ENCODE measurements at places on chromosomes 7 and 10.

GRCh38 chr7:46099076-46099475, 178.0 kb upstream of the IGFBP3 start:
- DNase-seq: no peak

GRCh38 chr7:154985230-154985629, 17.7 kb downstream of the PAXIP1 start:
- DNase-seq: no peak

- DNase-seq: no peak
These were observed 199.6 kb downstream of the HERPUD2 start for GRCh38 chr7:35495377-35495776.

- DNase-seq: no peak
These were observed 9.7 kb downstream of the PRLHR start for GRCh38 chr10:118585794-118586193.

DNA sequence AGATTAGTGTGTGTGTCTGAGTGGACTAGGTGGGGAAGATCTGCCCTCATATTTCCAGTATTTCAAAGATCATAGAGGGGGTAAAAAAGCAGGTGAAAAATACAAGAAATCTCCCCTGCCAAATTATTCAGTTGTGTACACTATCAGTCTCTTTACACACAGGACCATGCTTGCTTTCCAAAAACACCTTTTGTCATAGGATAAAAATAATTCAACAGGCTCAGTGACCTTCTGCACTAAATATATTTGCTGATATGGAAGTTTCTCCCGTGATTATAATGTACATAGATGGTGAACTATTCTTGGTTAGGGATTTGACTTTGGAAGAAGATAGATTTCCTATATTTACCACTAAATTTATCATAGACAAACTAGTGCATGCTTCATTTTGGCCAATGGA, 24.6 kb upstream of the CSTF2T start:
- no peak for DNase-seq

DNA sequence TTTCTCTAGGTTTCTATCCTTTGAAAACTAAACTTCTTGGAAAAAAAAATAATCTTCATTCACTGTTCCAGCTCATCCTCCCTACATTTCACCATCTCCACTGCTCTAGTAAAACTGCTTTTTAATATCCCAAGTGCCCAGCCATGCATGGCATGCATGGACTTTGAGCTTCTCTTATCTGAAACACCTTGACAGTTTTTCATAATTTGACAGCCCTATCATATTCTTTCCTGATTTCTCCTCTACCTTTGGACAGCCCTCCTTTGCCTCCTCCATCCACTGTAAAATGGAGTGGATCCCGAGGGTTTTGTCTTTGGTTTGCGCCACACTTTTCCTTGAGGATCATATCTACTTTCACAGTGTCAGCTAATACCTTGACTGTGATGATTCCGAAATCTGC, 212.8 kb downstream of the ANK3 start:
- no peak for DNase-seq

DNA sequence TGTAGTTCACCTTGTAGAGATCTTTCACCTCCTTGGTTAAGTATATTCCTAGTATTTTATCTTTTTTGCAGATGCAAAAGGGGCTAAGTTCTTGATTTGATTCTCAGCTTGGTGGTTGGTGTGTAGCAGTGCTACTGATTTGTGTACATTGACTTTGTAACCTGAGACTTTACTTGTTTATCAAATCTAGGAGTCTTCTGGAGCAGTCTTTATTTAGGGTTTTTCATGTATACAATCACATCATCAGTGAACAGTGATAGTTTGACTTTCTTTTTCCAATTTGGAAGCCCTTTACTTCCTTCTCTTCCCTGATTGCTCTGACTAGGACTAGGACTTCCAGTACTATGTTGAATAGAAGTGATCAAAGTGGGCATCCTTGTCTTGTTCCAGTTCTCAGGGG, 33.8 kb downstream of the GPR22 start:
- DNase-seq: no peak

DNA sequence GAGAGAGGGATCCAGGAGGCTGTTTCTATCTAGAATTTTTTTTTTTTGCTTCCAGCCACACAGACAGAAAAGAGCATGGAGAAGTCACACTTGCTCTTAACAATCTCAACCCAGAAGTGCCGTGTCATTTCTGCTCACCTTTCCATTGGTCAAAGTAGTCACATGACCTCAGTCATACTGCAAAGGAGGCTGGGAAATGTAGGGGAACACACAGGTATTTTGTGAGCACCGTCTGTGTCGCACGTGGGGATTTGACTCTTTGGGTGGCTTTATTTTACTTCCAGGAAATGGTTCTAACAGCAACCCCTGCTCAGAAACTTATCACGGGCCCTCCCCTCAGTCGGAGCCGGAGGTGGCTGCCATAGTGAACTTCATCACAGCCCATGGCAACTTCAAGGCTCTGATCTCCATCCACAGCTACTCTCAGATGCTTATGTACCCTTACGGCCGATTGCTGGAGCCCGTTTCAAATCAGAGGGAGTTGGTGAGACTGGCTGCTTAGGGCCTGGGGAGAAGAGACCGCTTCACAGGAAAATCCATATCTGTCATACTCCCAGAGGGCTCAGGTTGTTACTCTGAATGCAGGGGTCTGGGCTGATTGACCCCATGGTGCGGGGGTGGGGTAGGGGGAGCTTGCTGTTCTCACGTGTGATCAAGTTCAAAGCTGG, 13.1 kb upstream of the CPA1 start:
- DNase-seq: peak; percentile 20

GRCh38 chr10:125711110-125711750, 8.3 kb upstream of the EDRF1 start:
- DNase-seq: no peak

- DNase-seq: no peak
These were observed 6.6 kb upstream of the LRRTM3 start for GRCh38 chr10:66919248-66919647.

GRCh38 chr7:151665368-151665767, 145.7 kb upstream of the RHEB start:
- no peak for DNase-seq

DNA sequence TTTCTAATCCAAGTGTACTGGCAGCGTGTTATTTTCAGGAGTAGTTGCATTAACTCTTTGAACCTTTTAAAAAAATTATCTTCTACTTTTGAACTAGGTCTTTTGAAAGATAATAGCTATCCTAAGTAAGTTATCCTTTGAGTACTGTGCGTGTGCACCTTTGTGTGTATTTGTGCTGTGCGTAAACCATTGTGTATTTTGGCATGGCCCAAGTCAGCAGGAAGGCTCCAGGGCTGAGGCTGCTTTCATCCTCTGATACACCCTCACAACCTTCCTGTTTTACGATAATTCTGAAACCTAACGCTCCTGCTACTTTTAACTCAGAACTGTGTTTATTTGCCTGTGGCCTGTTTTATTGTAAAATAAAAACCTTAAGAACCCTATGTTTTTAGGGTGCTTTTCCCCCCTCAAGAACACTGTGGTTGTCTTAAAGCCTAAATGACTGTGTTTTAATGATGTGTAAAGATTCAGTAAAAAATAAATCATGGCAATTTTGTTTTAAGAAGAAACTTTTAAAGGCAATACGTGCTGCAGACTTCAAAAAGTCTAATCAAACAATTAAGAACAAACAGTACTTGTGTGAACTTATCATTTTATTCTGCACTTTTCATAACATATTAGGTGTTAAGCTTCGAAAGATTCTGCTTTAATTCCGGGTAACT, 57.5 kb downstream of the HDAC9 start:
- DNase-seq: no peak

DNA sequence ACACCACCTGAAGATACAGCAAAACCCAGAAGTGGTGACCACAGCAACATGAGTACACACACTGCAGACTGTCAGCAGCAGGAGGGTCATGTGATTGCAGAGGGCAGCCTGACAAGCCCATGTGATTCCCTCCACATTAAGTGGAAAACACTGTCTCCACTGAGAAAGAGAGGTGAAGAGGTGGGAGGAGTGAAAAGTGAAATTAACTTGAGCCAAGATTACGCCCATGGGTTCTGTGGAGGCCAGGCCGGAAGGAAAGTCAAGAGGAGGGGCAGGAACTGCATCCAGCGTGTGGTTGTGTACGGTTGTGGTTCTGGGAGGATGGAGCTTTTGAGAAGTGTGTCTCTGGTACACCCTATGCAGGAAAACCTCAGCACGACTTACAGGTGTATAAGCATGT, 138.5 kb downstream of the PLXNA4 start:
- DNase-seq: peak; percentile 51

GRCh38 chr10:17213646-17214349, 12.3 kb upstream of the TRDMT1 start:
- no peak for DNase-seq

- DNase-seq: no peak
These were observed 1.5 kb downstream of the HDAC9 start for GRCh38 chr7:18497082-18497481.

DNA sequence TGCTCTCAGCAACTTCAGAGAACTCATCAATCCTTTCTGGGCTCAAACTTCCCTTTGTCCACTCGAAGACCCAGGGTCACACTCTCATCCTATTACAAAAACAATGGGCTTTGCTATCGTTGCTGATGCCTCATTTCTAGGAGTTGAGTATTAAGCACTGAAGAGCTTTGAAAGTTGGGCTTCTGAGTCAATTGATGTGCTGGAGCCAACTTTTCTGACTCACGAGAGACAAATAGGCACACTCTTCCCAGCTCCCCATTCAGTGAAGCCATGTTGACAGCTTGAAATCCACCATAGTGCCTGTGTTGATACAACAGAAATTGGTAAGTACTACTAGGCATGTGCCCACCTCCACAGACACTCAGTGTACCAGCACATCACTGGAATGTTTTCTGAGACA, 97.5 kb upstream of the PRSS58 start:
- DNase-seq: no peak

GRCh38 chr7:135258585-135258984, 24.9 kb downstream of the STRA8 start:
- DNase-seq: no peak

DNA sequence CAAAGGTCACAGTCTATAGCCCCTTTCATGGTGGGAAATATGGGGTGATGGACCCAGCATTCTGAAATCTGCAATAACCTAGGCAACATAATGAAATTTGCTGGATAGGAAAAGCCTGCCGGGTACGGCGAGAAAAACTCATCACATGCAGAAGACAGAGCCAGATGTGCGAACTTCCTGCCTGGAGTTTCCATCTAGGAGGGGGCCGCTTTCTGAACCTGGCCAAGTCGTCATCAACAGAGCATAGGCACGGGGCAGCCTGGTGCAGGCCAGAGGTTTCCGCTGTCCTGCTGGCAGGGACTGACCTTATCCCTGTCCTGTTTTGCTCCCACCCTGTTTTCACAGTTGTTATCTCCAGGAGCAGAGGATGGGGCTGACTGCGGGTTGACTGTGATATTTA, 27.4 kb downstream of the CCDC3 start:
- no peak for DNase-seq

- no peak for DNase-seq
These were observed 34.3 kb downstream of the SGPL1 start for GRCh38 chr10:70850097-70850496.

GRCh38 chr7:85094046-85094725, 92.7 kb downstream of the SEMA3D start:
- no peak for DNase-seq

- peak; percentile 0 for DNase-seq
These were observed 20.3 kb downstream of the INPP5A start for GRCh38 chr10:132557696-132558515.

GRCh38 chr7:56105508-56105907, 768 bp downstream of the CHCHD2 start:
- DNase-seq: peak; percentile 17

- no peak for DNase-seq
These were observed 991 bp downstream of the ANKRD61 start for GRCh38 chr7:6032167-6032566.

DNA sequence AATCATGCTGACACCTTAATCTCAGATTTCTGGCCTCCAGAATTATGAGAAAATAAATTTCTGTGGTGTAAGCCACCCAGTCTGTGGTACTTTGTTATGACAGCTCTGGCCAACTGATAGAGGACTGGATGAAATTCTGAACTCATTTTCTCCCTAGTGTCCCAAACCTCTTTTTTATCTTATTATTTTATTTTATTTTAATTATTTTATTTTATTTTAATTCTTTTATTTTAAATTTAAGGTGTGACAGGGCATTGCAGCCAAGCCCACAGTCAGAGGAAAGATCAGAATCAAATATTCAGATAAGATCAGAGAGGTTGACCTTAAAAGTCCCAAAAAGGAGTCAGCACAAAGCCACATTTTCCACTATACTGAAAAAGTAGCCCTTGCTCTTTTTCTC, 228.1 kb downstream of the TFEC start:
- no peak for DNase-seq

DNA sequence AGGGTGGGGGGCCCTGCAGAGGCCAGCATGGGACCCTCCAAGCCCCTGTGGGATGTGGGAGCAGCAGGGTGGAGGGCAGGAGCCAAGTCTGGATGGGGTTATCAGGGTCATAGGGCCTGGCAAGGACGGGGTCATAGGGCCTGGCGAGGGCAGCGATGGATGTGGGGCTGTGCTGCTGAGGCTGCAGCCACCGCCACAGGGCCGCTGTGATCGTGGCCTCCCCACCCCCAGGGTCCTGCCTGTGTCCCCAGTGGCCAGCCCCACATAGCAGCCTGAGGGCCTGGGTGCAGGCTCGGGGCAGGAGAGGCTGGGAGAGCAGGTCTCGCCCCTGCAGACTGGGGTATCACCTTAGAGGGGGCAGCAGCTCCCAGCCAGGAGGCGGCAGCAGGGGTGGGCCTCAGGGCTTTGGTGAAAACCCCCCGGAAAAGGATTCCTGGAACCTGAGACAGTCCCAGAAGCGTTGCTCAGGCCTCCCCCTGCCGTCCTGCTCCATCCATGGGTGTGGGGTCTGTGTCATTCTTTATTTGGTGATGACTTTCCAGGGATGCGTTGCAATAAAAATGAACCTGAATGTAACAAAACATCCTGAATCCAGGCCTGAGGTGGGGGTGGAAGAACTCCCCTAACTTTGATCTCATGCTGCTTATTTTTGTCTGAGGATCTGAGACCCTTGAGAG, 107.3 kb upstream of the SHH start:
- DNase-seq: no peak

DNA sequence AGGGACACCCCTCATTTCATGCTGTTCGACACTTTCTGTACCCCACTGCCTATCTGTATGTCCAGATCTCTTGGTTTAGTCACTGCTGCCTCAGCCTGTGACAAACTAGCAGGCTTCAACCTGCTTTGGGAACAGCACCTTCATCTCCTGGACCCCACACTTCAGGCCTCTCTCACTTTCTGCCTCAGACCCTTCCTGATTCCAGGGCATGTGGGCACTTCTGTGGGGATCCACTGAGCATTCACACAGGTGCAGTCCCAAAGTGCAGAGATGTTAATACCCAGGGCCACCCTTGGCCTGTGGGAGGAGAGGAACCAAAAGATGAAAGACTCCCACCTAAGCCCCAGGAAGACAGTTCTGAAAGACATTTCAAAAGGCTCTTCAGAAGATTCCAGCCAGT, 29.4 kb upstream of the C10orf71 start:
- no peak for DNase-seq

DNA sequence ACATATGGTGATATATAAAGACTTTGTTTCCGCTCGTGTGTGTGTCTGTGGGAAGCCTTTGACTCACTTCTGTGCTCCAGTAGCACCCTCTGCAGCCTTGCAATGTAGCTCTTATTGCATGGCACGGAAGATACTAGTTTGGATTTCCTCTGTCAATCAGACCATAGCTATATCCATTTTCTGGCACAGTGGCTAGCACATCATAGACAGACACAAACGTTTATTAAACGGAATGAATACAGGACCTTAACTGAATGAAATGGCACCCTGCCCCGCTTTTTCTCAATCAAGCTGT, 124.0 kb upstream of the PTPN20 start:
- DNase-seq: peak; percentile 53

- DNase-seq: no peak
These were observed 141.9 kb downstream of the BMS1 start for GRCh38 chr10:42924484-42924883.

Data from CD4-positive, alpha-beta T cell treated with Interleukin-6 for 4 hours (primary cell).